ENCODE measurements at places on chromosomes 5 and 9.

- DNase-seq, result peak; percentile 19
Observed at GRCh38 chr5:172694061-172694460, 53.0 kb downstream of the NEURL1B start.

- DNase-seq, result no peak
Observed at GRCh38 chr5:41503860-41504259, 6.5 kb downstream of the PLCXD3 start.

GRCh38 chr5:168807287-168807686, 228.1 kb upstream of the PANK3 start:
- peak; percentile 54 for DNase-seq

DNA sequence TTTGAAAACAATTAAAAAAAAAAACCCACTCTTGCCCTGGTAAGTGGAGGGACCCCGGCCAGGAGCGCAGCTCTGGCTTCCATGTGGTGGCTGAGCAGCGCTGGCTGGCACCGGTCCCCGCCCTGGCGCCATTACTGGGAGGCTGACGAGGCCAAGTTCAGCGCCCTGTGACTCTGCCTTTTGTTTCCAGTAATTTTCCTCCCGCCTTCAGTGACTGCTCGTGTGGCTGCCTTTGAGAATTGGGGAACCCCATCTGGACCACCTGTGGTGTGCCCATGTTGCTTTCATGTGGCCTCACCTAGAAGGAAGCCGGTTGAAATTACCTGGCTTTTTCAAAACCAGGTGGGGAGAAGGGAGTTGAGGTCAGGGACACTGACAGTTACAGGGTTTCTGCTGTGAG, 136.1 kb downstream of the GAPVD1 start:
- DNase-seq, result peak; percentile 44

- DNase-seq, result peak; percentile 53
Observed at GRCh38 chr5:43019614-43020398, 20.3 kb downstream of the ANXA2R start.

DNA sequence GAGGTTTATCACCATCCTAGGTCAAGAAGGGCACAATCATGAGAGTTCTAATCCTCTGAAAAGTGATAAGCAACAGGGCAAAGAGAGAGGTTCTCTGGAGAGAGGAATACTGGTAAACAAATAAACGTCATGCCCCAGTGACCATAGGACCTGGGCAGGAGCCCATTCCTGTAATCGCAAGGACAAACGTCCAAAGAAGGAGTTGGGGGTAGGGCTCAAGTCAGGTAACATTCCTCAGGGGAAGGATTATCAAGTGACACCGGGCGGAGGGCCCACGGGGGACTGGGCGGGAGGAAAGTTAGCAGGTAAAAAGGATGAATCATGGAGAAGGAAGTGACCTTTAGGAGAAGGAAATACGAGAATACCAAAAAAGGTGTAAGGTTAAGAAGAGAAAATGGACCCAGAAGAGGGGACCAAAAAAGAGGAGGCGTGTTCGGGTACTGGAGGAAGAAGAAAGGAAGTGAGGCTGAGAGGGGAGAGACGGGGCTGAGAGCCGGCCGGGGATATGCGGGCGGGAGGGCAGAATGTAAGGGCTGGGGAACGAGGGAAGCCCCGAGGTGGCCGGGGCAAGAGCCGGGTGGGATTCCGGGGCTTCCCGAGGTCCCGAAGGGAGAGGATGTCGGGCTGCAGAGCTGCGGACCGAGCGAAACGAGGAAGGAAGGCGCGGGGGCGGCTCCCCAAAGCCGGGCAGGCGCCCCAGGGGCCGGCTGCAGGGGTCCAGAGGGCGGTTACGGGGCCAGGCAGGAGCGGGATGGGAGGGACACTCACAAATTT, 583 bp downstream of the DIAPH1 start:
- DNase-seq, result peak; percentile 65

- DNase-seq, result no peak
Observed at GRCh38 chr9:37921546-37922300, 17.8 kb upstream of the SLC25A51 start.

DNA sequence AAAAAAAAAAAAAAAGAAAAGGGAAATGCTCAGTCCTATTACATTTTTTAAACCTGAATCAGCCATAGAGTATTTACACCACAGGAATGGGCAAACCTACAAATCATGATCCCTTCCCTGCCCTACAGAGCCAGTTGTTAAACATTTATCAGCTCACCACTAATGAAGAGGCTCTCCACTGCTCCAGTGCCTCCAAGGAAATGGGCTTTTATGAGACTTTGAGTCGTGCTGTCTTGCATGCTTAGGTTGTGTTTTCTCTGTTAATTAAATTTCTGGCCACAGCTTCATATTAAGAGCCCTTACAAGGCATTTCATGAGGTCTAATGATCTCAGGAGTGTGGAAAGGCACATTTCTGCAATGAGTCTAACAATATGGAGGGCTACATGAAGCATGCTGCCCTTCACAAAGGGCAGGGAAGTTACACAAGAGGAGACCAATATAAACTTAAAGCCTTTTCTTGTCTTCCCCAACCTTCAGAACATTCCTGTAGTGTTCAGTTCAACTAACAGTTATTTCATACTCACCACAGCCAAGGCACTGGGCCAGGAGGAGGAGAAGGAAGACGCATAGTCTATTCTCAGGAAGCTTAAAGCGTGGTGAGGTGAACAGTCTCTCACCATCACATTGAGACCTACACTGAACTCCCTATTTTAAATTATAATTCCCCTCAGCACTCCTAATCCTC, 140.1 kb upstream of the ABCA1 start:
- peak; percentile 68 for DNase-seq

GRCh38 chr5:78979117-78979742, 5.9 kb downstream of the ARSB start:
- no peak for DNase-seq

GRCh38 chr9:76629205-76629990, 134.8 kb upstream of the PCA3 start:
- DNase-seq, result no peak

- DNase-seq, result peak; percentile 41
Observed at GRCh38 chr5:84450617-84451414, 66.1 kb upstream of the EDIL3 start.

DNA sequence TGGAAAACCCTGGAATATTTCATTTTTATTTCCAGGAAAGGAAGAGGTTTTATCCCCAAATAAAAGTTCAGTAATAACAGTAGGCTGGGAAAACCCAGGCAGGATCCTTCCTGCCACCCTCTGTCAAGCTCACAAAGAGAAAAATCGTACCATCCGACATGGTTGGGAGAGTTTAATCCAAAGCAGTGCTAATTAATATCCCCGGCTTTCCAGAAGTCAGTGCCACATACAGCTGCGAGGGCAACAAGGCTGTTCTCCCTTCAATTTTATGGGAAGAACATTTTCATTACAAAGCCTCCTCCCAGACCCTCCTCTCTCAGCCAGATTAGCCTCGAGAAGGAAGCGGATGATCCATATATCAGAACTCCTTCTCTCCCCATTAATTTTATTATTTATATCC, 95.5 kb downstream of the PAX5 start:
- no peak for DNase-seq

DNA sequence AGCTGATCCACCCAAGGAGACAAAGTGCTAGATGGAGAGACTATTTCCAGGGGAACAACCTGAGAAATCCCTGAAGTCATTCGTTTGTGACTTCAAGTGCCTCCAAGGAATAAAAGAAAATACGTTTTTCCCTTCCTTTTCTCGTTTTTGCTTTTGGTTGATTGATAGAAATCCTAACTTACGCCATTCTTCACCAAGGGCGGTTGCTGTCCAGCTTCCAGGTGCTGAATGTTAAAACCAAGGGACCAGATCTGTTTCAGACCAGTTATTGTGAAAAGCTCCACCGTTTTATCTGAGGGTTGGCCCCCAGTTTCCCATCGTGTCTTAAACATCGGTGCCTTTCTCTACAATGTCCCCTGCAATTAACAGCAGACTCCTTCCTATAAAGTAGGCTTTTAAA, 600.7 kb upstream of the SGCD start:
- peak; percentile 53 for DNase-seq

DNA sequence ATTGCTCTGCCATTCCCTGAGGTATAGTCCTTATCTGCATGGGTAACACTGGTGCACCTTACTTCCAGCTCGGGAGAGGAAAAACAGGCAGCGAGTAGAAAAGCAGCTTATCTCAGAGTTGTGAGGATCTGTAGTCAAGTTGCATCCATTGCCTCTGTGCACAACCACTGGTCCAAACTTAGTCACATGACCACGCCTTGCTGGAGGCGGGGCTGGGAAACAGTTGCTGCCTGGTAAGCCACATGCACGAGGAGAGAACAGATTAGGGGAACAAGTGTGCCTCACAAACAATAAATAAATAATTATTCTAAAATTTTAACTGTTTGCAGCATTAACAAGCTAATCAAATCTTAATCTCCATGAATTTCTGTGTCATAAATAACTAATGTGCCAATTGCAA, 18.6 kb downstream of the ZNF622 start:
- DNase-seq, result peak; percentile 13

Data from GM23248 (cell line).